ENCODE measurements at places on chromosomes 1 and 21.

DNA sequence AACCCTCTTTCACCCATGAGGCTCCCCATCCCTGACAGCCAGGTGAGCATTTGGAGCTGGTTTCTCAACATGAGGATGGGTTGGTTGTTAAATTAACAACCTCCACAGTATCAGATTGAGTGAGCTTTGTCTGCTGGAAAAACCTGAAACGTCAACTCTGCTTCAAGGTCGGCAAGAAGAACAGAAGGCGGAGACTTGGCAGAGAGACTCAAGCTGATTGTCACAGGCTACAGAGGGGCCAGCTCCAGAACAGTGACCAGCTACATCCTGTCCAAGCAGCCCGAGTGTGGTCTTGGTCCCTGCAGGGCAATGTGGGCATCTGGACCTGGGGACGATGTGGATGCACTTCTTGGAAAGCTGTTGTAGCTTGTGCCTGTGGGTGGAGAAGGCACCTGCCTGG lies 36.6 kb upstream of the TMEM51 start:
- DNase-seq, result no peak

DNA sequence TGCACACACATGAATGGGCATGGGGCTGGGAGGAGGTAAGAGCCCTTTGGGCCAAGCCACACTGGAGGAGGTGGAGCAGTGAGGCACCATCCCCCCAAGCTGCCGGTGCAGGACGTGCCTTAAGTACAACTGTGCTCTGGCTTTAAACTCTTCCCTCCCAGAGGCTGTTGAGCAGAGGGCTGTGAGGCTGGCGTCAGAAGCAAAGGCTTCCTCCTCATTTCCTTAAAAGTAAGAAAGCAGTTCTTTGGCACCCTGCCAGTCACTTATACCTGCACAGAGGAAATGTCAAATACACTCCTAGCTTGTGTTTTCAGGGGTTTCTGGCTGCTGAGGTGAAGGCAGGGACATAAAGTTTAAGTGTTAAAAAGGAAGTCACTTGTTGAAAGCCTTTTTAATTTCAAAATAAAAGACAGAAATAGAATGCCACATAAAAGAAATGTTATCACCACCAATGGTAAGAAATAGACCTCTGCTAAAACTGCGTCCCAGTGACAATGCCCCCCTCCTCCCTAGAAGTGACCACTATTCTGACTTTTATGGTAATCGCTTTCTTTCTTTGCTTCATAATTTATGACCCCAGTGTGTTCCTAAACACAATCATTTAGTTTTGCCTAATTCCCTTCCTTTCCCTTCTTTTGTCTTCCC lies 33.0 kb downstream of the LAMC2 start:
- DNase-seq, result peak; percentile 49

DNA sequence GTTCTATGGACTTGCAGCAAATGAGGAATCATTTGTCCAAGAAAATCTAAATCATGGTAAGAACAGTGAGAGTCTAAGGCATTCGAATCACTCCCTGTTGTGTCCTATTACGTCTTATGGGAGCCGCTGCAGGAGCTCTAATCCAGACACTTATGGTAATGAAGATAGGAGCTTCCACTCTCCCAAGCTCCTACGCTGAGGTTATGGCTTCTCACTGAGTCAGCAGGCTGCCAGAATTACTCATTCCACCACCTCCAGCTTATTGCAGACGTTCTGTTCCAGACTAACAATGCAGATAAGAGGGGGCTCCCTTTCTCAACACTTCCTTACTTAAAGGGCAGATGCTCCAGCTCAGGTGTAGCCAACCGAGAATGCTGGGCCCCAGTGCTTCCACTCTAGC lies 212.6 kb downstream of the GREM2 start:
- no peak for DNase-seq

- no peak for DNase-seq
These were observed 87.4 kb downstream of the GPR52 start for GRCh38 chr1:174535207-174535606.

GRCh38 chr1:44655609-44656008 lies 18.7 kb downstream of the TMEM53 start:
- no peak for DNase-seq

GRCh38 chr1:186819563-186819962 lies 9.2 kb upstream of the PLA2G4A start:
- DNase-seq, result no peak

DNA sequence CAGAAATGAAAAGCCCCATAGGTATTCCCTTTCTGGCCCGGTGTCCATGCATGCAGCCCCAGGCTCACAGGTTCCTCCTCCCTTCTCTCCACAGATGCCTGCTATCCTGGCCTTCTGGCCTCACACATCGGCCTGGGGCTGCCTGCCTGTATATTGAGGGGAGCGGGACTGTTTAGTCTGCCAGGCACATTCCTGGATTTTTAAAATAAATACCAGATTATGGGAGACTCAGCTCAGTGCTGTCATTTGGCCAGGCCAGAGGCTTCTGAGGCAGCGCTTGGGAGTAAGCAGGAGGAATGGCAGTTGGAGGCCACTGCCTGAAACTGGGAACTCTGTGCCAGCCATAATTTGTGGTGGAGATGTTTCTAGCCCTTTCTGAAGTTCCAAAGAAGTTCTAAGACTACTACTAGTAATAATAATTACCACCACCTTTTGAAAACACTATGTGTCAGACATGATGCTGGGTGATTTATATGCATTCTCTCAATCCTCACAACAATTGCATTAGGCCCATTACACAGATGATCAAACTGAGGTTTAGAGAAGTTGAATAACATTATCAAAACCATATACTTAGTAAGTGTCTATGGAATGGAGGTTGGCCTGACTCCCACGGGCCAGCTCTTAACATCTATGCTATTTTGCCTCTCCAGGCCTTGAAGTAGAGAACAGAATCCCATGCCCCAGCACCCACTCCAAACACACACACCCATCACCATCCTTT lies 107.6 kb downstream of the PLXNA2 start:
- DNase-seq, result no peak

- no peak for DNase-seq
These were observed 308.3 kb upstream of the USP25 start for GRCh38 chr21:15421441-15421881.

- DNase-seq, result no peak
These were observed 69.1 kb upstream of the C1orf105 start for GRCh38 chr1:172351346-172351745.

DNA sequence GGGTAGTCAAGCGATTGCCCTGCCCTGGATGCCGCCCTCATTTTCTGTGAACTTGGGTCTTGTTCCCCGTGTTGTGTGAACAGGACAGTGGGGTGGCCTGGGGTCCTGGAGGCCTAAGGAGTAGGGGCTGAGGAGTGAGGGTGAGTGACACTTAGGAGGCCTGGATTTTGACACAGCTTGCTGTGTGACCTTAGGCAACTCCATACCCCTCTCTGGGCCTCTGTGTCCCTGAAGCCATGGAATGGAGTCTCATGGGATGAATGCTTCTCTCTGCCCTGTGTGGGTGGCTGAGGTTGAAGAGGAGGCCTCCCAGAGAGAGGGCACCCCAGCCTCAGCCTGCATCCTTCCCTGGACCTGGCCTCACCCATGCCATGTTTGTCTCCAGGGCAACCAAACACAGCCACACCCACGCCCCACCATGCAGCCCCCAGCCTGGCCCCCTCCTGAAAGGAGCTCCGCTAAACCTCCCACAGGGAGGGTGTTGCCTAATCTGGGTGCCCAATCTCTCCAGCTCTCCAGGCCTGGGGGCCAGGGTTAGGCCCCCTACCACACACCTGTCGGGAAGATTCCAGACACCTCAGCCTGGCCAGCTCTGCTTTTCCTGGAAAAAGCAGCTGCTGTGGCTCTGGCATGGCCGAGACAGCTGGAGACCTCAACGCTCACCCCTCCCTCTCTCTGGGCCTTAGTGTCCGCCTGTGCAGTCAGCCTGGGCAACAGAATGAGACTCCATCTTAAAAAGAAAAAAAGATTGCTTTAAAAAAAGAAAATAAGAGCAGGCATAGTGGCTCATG lies 9.9 kb downstream of the MYOM3 start:
- no peak for DNase-seq

DNA sequence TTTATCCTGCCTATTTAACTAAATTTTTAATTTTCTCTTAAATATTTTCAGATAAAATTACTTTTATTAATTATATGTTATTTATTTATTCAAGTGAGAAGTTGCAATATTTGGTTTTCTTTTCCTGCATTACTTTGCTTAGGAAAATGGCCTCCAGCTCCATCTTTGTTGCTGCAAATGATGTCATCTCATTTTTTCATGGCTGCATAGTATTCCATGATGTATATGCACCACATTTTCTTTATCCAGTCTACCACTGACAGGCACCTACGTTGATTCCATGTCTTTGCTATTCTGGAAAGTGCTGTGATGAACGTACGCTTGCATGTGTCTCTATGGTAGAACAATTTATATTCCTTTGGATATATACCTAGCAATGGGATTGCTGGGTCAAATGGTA lies 186.9 kb upstream of the LYPLAL1 start:
- no peak for DNase-seq

GRCh38 chr1:2468540-2468939 lies 7.5 kb upstream of the PLCH2 start:
- no peak for DNase-seq

DNA sequence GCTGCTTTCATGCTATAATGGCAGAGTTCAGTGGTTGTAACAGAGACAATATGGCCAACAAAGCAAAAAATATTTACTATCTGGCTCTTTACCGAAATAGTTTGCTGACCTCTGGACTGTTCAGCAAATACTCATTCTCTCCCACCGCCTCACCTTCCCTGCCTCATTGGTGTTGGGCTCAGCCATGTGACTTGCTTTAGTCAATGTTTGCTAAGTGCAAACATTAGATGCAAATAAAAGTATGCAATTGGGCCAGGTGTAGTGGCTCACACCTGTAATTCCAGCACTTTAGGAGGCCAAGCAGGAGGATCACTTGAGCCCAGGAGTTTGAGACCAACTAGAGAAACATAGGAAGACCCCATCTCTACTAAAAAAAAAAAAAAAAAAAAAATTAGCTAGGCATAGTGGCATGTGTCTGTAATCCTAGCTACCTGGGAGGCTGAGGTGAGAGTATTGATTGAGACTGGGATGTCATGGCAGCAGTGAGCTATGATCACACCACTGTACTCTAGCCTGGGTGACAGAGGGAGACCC lies 55.1 kb downstream of the RPL5 start:
- DNase-seq, result no peak
